Osteoblast (primary cell): ENCODE measurements at places on chromosomes 13 and 19.

GRCh38 chr19:13033819-13034611 is 38.7 kb downstream of the NFIX start:
- peak; percentile 80 for DNase-seq

DNA sequence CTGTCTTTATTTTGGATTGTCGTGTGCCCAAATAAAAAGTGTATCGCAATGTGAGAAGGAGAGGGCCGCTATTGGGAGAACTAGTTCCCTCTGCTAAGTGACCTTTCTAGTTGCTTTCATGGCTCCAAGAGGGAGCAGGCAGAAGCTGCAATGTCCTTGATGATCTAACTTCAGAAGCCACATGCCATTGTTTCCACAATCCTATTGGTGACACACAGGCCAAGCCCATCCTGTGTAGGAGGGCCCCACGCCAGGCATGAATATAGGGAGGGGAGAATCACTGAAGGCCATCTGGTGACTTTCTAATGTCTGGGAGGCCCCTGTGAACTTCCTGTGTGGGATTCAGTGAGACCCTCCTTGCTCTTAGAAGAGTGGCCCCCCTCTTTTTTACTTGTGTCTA is 47.8 kb upstream of the KPNA3 start:
- no peak for DNase-seq

GRCh38 chr13:24618011-24618955 is 61.9 kb upstream of the ATP12A start:
- no peak for DNase-seq

DNA sequence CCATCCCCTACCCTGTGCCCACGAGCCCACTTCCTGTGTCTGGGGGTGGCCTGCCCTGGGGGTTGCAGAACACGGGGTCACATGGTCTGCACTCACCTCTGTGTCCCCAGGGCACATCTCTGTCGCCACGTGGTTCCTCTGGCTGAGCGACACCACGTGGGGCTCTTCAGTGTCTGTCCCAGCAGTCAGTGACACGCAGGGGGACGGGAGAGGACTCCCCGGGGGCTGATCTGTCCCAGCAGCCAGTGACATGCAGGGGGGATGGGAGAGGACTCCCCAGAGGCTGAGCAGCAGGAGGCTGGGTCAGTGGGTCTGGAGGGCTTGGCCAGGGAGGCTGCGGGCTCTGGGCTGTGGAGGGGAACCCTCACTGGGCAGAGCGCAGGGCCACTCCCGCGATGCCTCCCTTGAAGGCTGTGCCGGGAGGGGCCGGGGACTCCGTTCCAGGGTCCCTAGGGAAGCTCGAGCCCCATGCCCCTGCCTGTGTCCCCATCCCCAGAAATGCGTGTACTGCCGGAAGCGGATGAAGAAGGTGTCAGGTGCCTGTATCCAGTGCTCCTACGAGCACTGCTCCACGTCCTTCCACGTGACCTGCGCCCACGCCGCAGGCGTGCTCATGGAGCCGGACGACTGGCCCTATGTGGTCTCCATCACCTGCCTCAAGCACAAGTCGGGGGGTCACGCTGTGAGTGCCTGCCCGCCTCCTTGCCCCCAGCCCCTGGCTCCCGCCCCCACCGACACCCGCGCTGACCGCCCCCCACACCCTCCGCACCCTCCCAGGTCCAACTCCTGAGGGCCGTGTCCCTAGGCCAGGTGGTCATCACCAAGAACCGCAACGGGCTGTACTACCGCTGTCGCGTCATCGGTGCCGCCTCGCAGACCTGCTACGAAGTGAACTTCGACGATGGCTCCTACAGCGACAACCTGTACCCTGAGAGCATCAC is 174.8 kb downstream of the KDM4B start:
- peak; percentile 86 for DNase-seq

DNA sequence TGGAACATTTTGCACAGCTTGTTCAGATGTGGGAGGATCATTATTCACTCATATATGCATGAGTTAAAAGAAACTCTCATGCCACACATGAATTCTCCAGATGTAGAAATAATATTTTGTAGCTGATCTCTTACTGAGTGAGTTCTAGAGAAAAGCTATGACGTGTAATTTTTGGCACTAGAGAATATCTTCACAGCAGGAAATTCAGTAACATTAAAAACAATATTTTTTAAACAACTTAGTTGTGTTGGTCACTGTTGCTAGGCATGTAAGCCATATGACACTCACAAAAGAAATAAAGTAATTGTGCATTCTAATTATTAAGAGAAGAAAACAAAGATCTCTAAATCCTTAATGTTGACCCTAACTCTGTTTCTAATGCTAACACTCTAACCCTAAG is 371.4 kb upstream of the SLC10A2 start:
- no peak for DNase-seq

- DNase-seq = peak; percentile 87
Observed at GRCh38 chr19:44765033-44765948, 12.4 kb upstream of the CBLC start.

DNA sequence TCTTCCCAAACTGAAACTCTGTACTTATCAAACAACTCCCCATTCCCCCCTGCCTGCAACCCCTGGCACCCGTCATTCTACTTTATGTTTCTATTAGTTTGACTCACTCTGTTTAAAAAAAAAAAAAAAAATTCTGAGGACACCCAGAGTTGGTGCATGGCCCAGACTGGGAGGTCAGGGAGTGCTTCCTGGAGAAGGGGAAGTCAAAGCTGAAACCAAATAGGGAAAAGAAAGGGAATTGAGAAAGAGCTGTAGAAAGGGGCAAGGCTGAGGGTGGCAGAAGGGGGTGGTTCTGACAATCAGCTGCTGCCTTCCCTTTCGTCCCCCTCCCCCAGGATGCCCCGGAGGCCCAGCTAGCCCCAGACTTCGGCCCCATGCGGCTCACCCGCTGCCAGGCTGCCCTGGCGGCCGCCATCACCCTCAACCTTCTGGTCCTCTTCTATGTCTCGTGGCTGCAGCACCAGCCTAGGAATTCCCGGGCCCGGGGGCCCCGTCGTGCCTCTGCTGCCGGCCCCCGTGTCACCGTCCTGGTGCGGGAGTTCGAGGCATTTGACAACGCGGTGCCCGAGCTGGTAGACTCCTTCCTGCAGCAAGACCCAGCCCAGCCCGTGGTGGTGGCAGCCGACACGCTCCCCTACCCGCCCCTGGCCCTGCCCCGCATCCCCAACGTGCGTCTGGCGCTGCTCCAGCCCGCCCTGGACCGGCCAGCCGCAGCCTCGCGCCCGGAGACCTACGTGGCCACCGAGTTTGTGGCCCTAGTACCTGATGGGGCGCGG is 9.0 kb upstream of the STRN4 start:
- DNase-seq = peak; percentile 93

- peak; percentile 69 for DNase-seq
Observed at GRCh38 chr13:113770937-113771336, 11.9 kb downstream of the TMEM255B start.

DNA sequence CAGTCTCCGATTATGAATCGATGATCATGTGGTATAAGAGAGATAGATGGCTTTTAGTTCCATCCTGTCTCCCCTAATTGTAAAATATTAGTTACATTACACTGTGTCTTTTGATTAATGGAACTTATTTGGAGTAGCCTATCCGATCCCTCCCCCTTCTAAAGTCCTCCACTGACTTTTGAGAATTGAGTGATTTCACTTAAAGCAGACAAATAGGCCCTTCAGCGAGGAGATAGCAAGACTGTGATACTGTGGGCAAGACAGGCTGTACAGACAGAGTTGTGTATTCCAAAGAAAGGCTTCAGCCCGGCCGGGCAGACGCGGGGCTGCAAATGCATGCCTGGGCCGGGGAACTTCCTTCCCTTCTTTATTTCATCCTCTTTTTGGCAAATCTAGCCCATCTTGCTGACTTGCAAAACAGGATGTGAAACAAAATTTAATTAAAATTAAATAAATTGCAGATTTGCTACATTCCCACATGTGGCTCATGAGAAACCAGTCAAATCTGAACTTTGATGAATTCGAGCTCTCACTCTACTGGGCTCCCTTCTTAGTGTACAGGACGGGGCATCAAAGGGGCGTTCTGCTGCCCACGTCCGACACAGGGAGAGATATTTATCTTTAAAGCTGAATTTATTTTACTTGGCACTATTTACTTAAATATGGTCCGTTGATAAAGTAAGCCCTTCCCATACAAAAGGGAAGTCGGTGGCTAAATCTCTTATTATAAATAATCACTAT is 314.8 kb downstream of the ZNF536 start:
- DNase-seq = no peak

GRCh38 chr13:110116072-110116487 is 190.9 kb downstream of the COL4A1 start:
- DNase-seq = peak; percentile 95

DNA sequence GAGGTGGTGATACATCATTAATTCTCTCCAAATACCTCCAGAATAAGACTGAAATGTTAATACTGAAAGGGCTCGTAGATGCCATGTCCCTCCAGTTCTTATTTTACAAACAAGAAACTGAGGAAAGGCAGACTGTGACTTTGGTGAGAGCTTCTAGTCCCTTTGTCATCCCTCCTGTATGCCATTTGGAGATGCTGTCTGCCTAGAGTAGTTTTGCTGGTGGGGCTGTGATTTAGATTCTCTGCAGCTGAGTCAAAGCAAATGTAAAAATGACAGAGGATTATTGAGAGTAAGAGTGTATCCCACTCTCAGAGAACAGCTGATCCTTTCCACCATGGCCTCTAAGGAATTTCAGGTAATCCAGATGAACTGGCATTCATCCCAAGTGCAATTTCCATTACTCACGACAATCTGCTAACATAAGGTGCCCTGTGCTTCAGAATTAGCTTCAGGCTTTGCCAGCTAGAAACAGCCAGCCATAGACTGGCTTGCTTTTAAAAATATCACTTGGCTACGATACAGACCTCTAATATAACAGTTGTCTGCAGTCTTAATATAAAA is 16.8 kb downstream of the PABPC3 start:
- DNase-seq = no peak

DNA sequence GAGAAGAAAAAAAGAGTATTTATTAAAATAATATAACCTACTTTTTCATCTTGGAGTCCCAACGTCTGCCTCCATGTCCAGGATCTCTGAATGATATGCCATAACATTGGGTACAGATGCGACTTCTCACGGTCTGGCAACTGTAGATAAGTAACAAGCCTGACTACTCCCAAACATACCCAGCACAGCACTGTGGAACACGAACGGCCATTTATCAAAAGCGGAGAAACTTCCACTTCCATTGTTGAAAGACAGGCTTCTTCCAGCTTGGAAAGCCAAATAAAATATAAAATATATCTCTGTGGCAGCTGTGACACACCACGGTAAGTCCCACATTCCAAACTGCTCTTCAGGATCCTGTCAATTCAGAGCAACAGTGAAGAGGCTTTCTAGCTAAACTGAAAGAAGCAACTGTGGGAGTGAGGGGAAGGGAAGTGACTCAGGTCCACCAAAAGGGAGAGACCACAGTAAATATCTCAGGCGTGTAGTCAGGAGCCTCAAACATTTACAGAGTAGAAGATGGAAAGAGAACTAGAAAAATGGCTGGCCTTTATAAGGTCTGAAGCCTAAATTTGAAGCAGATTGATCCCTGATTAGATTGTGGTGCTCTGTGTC is 331.7 kb downstream of the LIG4 start:
- peak; percentile 68 for DNase-seq

DNA sequence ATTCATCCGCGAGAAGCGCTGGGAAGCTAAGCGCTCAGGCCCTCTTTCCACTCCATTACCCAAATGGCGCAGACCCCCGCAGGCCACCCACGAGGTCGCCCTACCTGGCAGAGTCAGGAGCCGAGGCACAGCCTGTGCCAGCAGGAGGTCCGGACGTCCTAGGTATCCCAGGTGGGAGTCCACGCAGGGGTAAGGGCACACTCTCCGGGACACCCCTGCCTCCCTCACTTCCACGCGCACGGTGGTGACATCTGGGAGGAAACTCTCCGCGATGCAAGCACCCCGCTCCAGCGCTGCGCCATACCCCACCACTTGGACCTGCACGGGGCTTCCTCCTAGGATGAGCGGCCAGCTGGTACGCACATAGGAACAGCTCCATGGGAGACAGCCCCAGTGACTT is 95.1 kb upstream of the ARHGEF7 start:
- DNase-seq = no peak

GRCh38 chr19:37999309-38000213 is 92.6 kb downstream of the SIPA1L3 start:
- DNase-seq = peak; percentile 90

DNA sequence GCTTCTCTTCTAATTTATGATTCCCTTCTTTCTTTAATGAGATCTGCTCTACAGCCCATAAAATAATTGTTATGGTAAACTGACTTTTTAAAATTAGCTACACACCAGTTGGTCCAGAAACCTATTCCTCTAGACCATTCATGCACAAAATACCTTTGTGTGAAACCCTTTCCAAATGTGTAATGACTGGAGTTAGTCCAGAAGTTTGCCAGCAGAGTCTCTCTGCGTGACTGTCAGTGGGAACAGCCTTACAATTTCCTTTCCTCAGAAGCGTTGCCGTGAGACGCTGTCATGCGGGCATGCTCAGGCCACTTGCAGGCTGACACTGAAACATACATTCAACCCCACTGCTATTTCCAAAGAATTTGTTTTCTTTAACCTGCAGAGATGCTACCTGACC is 965.2 kb downstream of the PCDH9 start:
- DNase-seq = peak; percentile 36

GRCh38 chr13:32267836-32268439 is 47.2 kb downstream of the ZAR1L start:
- DNase-seq = no peak

DNA sequence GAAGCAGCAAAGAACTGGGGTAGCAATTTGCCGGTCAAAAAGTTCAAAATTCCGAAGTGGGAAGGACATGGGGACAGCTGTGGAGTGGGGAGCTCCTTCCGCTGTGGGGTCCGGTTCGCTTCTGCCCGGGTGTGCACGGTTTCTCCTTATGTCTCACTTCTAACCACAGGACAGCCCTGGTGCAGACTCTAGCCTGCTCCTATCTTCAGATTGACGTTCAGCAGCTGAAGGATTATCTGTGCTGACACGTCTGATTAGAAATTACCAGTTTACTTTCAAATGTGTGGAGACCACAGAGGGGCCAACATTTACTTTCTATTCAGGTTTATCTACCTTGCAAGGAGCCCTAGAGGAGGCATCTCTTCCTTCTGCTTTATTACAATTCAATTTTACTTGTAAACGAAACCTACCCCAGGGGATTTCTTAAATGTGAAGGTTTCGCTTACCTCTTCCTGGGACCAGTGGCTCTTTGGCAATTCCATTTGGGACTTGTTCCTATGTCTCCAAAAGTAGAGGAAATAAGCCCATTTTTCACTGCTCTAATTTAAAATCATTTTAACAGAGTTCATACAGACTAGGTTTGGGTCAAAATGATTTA is 27.3 kb downstream of the LHFPL6 start:
- no peak for DNase-seq

GRCh38 chr13:41289463-41289881 is 21.6 kb upstream of the NAA16 start:
- DNase-seq = no peak
